Dermis microvascular lymphatic vessel endothelial cell (primary cell): ENCODE measurements at places on chromosomes 6 and 20.

DNA sequence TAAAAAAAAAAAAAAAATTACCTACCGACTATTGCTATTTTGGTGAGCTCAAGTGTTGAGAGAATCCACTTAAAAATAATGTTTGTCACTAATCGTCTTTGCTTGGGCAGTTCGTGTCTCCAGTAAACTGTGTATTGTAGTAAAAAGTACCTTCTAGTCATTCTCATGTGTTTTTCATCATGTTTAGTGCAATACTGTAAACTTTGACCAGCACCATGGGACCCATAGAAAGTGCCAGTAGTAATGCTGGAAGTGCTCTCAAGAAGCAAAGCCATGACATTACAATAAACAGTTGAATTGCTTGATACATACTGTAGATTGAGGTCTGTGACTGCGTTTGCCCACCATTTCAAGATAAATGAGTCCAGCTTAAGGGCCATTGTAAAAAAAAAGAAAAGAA is 395.2 kb downstream of the BCKDHB start:
- no peak for DNase-seq

DNA sequence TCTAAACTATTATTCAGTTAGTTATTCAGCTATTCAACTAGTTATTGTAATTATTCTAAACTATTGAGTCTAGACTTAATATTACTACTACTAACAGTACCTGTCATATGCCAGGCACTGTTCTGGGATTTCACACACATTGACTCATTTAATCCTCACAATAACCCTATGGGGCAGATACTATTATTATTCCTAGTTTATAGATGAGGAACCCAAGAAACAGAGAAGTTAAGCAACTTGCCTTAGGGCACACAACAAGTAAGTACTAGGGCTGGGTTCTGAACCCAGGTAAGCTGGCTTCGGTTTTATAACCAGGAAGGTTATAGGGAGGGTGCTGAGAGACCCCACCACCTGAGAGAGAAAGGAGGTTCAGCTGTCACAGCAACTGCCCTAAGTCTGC is 7.8 kb downstream of the TEAD3 start:
- no peak for DNase-seq

- no peak for DNase-seq
Observed at GRCh38 chr6:169289619-169290339, 36.1 kb upstream of the THBS2 start.

GRCh38 chr6:6002848-6003620 is 3.7 kb downstream of the NRN1 start:
- no peak for DNase-seq

DNA sequence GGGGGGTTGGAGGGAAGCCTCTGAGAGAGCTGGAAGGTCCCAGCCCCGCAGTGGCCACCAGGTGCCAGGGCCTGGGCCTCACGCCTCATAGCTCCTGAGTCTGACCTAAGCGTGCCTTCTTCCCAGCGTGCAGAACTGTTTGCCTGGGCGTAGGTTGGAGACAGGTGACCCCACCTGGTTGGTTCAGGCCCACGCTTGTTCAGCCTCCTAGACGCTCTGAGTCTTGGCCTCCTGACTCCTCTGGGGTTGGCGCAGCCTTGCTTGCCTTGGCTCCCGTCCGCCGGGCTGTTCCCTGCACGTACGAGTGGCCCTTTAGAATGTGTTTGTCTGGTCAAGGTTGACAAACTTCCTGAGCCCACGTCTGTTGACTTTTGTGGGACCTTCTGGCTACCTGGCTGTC is 70.8 kb downstream of the EYA2 start:
- DNase-seq: no peak

- DNase-seq: no peak
Observed at GRCh38 chr6:131469130-131469529, 103.9 kb upstream of the ARG1 start.

DNA sequence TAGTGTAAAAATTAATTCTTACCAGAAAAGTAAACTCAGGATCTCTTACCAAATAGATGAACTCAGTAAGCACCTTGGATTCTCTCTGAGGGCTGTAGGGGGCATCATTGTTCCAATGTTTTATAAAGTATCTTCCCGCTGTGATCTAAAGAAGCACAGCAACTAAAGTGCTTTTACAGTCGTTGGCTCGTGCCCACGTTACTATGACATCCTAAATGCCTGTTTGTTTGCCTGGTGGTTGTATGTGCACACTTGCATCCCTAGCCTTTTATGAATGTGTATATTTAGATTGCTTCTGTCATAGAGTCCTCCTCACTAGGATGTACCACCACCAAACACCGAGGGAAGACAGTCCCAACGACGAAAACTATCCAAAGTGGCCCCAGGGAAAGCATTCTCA is 34.5 kb downstream of the SLX4IP start:
- peak; percentile 90 for DNase-seq

- DNase-seq: no peak
Observed at GRCh38 chr6:150719831-150720230, 120.1 kb downstream of the PLEKHG1 start.

DNA sequence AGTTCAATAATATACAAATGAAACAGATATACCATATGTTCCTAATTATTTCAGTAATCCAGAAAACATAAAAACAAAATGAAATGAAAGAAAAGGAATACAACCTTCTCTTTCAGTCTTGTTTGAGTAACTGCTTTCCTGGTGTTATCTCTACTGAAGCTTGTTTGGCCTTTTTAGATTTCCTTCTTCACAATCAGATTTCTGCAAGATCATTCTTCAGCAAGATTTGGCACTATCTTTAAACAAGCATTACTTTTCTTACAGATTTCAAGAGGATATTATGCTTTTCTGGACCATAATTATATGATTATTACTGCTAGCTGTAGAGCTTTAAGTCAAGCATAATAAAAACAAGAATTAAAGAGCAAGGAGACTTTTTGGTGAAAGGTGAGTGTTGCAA is 120.2 kb downstream of the MYB start:
- no peak for DNase-seq
